ENCODE measurements at places on chromosomes 1 and 21.
A peak's percentile ranks its signal among the peaks of the same experiment; 100 is the strongest.

DNA sequence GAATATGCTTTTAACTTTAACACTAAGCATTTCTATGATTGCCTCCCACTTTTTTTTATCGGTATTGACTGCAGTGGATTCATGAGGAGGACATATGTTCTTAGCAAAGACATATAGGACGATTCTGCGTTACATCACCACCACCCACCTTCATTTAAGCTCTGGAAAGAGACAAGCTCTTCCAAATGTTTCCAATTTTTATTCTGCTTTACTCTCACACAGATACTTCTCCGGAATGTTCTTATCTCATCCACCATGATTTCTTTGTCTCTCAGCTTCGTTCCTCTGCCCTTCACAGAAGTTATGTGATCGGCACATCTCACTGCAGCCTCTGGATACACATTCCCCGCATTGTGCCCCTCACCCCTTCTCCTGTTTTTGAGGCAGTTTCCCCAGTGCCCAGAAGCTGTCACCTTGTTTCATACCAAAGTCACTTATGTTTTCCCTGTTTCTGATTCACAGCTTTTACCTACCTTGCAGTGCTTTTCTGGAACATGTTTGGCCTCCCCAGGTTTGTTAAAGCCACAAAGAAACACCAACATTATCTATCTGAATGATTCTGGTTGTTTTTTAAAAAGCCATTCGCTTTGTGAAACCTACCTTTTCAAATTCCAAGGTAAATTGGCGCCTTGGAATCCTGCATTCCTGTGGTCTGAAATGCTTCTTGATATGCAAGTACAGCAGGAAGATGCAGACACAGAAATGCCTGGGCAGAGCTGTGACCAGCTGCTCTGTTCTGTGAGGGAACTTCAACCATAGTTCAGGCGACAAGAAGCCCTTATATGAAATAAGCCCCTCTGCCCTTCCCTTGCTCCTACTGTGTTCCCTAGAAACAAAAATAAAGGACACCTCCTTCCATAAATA lies 1020.2 kb downstream of the TTLL7 start:
- DNase-seq, result no peak

GRCh38 chr1:243837907-243838535 lies 12.0 kb downstream of the AKT3 start:
- no peak for DNase-seq

DNA sequence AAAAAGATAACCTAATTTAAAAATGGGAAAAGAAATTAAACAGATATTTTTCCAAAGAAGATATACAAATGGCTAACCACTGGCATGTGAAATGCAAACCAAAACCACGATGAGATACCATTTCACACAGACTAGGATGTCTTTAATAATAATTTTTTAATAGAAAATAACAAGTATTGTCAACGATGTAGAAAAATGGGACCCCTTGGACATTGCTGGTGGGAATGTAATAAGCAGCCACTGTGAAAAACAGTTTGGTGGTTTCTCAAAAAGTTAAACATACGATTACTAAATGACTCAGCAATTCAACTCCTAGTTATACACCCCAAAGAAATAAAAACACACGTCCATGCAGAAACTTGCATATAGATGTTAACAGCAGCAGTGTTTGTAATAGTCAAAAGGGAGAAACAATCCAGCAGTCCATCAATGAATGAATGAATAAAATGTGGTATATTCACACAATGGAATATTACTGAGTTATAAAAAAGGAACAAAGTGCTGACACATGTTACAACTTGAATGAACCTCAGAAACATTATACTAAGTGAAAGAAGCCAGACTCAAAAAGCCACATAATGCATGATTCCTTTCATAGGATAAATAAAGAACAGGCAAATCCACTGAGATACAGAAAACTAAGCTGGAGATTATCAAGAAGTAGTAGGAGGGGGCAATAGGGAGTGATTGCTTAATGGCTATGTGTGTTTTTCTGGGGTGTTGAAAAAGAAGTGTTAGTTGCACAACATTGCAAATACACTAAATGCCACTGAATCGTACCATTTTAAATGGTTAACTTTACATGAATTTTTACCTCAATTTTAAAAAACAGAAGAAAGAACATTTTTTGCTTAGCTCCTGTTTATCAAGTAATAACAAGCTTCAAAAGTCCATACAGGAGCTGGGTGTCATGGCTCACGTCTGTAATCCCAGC lies 4.1 kb downstream of the PPT1 start:
- no peak for DNase-seq

- no peak for DNase-seq
Measured at GRCh38 chr1:180933141-180933540, 20.4 kb downstream of the KIAA1614 start.

- no peak for DNase-seq
Measured at GRCh38 chr1:157153746-157154145, 15.6 kb upstream of the ETV3 start.

DNA sequence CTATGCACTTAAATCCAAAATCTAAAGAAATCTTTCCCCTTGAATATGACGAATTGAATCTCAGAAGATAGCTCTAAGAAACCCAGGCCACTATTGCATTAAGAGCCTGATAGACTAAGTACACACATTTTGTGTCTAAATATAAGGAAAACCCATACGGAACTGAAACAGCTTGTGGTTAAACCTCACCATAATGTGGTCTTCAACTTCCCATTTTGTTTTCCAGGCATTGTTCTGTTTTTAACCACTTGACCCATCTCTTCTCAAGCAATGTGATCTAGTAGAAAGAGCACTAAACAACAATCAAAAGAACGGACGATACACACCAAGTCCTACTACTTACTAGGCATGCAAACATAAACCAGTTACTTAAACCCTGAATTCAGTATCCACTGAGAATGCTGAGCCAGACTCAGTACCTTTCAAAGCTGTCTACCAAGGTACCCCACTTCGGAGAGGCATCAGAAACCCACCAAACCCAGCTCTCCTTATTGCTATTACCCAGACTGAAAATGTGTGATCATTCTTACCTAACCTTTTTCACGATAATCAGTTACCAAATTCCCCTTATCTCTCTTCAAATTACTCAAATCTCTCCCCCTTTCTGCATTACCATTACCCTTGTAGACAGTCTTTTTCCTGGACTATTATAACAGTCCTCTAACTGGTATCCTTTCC lies 12.8 kb downstream of the OTUD7B start:
- no peak for DNase-seq

GRCh38 chr1:150259758-150260669 lies 2.4 kb downstream of the CA14 start:
- DNase-seq, result no peak

- no peak for DNase-seq
Measured at GRCh38 chr1:111422546-111423391, 4.8 kb downstream of the OVGP1 start.

- no peak for DNase-seq
Measured at GRCh38 chr1:71721532-71721931, 560.8 kb downstream of the NEGR1 start.

- DNase-seq, result no peak
Measured at GRCh38 chr21:38289705-38290485, 33.1 kb downstream of the KCNJ15 start.

DNA sequence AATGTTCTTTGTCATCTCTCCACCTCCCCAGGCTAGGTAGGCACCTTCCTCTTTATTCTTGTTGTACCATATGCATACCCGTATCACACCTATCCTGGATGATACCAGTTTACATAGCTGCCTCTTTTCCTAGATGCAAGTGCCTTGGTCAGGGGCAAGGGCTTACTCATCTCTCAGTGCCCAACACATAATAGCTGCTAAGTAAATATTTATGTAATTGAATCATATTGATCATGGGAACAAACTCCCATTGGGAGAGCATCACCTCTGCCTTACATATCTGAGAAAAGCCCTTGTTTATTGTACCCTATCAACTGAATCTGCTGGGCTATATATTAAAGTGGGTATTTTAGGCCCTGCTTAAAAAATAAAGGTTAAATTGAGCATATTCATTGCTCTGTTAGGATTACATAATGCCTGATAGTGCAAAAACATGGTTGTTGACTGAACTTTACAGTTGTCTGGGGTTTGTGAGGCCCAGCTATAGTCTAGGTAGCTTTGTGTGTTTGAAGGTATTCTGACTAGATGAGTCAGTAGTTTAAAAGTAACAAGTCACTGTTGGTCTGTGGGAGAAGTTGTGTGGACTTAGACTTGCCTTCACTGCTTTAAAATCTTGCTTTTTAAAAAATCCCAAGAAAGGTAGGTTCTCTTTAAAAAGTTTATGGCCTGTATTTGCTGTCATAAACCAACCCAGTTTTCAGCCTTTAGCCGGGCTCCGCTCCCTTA lies 82.6 kb downstream of the OLFML2B start:
- DNase-seq, result no peak

- DNase-seq, result no peak
Measured at GRCh38 chr1:8486047-8486446, 168.1 kb downstream of the SLC45A1 start.

DNA sequence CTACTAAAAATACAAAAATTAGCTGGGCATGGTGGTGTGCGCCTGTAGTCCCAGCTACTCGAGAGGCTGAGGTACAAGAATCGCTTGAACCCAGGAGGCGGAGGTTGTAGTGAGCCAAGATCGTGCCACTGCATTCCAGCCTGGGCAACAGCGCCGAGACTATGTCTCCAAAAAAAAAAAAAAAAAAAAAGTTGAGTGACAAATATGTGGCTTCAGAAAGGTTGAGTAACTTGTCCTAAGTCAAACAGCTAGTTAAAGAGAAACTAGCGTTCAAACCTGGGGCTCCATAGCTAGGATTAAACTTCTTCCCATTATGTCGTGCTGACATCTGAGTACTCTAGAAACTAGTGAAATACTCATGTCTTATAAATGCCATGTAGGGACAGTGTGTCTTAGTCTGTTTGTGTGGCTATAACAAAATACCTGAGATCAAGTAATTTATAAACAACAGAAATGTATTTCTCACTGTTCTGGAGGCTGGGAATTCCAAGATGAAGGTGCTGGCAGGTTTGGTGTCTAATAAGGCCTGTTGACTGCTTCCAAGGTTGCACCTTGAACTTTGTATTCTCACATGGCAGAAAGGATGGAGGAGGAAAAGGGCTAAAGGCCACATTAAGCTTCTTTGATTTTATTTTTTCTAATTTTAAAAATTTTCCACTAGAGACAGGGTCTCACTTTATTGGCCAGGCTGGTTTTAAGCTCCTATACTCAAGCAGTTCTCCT lies 12.0 kb downstream of the AK4 start:
- DNase-seq, result no peak

GRCh38 chr1:23575226-23575810 lies 16.0 kb upstream of the ID3 start:
- DNase-seq, result no peak

GRCh38 chr21:45596704-45597318 lies 46.7 kb upstream of the PCBP3 start:
- peak; percentile 80 for DNase-seq

All from stimulated activated CD8-positive, alpha-beta memory T cell treated with anti-CD3 and anti-CD28 coated beads, Interleukin-4, amount 100 ng/mL, for 24 hours (primary cell).